ENCODE measurements at places on chromosomes 7 and 10.
A peak's percentile ranks its signal among the peaks of the same experiment; 100 is the strongest.

GRCh38 chr10:60595852-60596251 lies 182.4 kb upstream of the CDK1 start:
- no peak for DNase-seq

- no peak for DNase-seq
Observed at GRCh38 chr7:108454674-108455550, 1.3 kb downstream of the NRCAM start.

DNA sequence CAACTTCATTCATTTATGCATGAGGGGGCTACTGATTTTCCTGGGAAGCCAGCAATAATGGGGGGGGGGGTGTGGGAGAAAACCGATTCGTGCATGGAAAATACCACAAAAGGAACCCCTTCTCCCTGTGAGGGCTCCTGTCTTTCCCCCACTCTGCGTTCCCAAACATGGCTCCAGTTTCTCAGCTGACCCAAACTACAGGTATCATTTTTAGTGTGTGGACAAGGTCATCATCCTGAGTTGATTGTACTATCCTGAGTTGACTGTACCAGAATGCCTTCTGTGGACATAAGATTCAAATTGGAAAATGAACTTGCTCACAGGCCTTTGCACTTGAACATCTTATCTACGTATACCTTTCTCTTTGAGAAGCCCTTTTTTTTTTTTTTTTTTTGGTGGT lies 49.9 kb downstream of the ZRANB1 start:
- DNase-seq: no peak

GRCh38 chr10:125448596-125448995 lies 234.4 kb downstream of the TEX36 start:
- peak; percentile 57 for DNase-seq

- no peak for DNase-seq
Observed at GRCh38 chr7:94739180-94739579, 83.2 kb upstream of the SGCE start.

DNA sequence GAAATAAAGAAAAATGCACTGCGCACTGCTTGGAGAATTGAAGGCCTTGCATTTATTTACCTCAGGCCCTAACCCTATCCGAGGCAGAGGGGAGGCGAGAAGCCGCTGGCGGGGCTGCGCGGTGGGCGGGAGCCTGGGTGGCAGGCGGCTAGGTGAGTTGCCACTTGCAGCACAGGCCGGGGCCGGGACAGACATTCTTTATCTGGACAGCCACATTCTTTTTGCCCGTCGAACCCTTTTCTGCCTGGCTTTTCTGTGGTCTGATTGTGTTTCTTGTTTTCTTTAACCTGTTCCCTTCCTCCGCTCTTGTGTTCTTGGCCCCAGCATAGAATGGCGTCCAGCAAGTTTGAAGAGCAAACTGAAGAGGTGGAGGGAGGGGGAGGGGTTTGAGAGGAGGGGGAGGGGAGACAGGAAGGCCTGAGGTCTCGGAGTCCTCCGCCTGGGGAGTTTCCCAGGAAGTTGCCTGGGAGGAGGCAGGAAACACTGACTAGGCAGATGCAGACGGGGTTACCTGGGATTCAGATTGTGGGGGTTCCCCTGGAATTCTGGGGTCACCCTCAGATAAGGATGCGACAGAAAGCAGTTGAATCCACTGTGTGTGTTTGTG lies 5.1 kb downstream of the SHH start:
- no peak for DNase-seq

DNA sequence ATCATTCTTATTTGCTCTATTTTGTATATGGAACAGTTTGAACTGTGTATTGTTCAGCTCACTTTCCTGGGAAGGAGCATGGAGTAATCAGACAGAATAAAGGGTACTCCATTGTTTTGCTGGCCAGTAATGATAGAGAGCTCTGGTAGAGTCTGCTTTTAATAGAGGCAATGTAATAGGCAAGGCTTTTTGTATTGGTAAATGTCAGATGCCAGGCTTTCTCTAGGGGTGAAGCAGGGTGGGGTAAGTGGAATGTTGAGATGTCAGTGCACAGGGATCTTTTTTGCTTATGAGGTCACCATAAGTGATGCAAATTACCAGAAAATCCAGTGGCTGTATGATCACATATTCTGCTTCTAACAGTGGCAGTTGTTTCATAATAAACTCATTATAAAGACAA lies 1088.3 kb upstream of the SORCS1 start:
- no peak for DNase-seq

- peak; percentile 65 for DNase-seq
Observed at GRCh38 chr10:79179164-79179956, 110.6 kb downstream of the ZMIZ1 start.

DNA sequence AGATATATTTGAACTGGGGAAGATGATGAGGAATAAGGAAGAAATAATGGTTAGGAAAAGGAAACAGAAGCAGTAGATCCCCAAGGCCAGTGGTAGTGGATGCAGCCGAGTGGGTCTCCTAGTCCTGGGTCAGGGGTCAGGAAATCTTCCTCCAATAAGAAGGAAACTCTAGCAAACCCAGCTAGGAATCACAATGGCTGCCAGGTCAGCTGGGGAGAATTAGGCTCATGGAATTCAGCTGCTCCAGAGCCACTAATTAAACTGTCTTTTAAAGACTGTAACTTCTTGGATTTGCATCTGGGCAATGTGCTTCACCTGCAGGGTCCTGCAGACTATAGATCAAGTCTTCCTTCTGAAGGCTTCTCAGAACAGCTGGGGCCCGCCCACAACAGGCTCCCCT lies 644.4 kb downstream of the KCNMA1 start:
- DNase-seq: no peak

DNA sequence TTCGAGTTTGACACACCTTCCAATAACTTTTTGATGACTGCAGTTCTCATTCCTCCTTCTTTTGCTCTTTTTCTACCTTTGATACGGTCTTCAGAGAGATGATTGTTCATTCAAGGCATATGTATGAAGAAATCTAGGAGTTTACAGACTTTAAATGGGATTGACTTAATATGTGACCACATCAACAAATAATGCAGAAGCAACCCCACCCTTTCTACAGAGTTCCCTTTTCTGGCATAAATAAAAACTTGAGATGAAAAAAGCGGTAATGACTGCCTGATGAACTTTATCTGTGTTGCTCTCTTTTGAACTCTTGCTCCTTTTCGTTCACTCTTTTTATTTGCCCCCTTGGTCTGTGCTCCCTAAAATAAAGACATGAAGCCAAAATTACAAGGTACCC lies 161.7 kb downstream of the C7orf25 start:
- no peak for DNase-seq

GRCh38 chr7:106824458-106824857 lies 40.6 kb upstream of the PIK3CG start:
- DNase-seq: no peak

DNA sequence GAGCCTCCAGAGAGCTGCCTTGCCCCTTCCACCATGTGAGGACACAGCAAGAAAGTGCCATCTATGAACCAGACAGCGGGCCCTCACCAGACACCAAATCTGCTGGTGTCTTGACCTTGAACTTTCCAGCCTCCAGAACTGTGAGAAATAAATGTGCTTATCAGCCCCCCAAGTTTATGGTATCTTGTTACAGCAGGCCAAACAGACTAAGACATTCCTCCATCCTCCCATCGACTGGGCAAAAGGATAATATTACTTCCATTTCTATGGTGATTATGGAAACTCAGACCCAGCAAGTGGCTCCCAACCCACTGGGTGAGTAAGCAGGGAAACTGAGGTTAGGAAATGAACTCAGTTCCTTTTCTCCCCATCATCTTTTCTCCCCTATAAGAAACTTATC lies 288.4 kb downstream of the KCNMA1 start:
- no peak for DNase-seq

- no peak for DNase-seq
Observed at GRCh38 chr7:44262031-44262430, 61.3 kb downstream of the YKT6 start.

DNA sequence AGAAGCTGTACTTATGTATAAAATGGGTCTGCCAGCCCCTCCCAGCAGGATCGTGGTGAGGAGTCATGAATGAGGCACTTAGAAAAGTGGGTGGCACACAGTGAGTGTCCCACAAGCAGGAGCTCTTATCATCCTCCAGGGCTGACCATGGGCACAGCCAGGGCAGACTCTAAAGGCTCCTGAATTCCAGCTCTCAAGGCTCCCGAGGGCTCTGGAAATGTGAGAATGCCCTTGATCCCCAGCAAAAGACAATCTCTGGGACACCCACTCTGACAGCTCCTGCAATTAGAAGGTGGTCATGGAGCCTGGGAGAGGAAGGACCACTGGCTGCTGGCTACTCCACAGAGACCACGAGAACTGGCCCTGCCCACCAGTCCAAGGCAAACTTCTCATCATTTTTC lies 1.6 kb downstream of the VSTM4 start:
- DNase-seq: no peak

- peak; percentile 92 for DNase-seq
Observed at GRCh38 chr10:48506147-48506917, 98.5 kb downstream of the ARHGAP22 start.

GRCh38 chr7:30154111-30154587 lies 19.4 kb downstream of the MTURN start:
- peak; percentile 60 for DNase-seq

DNA sequence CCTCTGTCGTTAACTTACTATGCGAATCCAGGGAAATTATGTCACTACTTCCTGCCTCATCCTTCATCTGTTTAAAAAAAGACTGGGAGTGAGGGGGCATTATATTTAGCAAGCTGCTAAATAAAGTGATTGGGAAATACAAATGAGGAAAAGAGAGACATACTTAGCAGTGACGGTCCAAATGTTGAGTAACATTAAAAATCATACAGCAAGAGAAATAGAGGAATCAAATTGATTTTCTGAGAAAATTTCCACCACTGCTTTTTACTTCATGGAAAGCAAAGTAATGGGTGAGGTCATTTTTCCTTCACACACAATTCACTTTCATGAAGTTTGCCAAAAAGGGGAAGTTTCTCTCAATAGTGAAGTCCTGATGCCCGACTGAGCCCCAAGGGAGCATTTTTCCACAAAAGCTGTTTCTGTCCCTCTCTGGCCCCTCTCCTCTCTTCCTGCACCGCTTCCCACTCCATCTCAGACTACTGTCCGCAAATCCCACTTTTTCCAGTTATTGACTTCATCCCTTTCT lies 61.9 kb upstream of the ADO start:
- no peak for DNase-seq

- DNase-seq: no peak
Observed at GRCh38 chr7:33719059-33719581, 186.2 kb upstream of the BMPER start.

GRCh38 chr7:116948934-116949333 lies 4.4 kb upstream of the ST7 start:
- DNase-seq: peak; percentile 57

DNA sequence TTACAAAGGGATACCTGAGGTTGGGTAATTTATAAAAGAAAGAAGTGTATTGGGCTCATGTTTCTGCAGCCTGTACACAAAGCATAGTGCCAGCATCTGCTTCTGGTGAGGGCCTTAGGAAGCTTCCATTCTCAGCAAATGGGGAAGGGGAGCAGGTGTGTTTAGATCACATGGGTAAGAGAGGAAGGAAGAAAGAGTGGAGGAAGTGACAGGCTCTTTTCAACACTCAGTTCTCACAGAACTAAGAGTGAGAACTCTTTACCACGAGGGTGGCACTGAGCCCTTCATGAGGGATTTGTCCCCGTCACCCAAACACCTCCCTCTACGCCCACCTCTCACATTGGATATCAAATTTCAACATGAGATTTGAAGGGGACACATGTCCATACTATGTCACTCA lies 506 bp upstream of the FAM170B start:
- DNase-seq: no peak

GRCh38 chr10:1360558-1361164 lies 304.5 kb downstream of the WDR37 start:
- DNase-seq: no peak

DNA sequence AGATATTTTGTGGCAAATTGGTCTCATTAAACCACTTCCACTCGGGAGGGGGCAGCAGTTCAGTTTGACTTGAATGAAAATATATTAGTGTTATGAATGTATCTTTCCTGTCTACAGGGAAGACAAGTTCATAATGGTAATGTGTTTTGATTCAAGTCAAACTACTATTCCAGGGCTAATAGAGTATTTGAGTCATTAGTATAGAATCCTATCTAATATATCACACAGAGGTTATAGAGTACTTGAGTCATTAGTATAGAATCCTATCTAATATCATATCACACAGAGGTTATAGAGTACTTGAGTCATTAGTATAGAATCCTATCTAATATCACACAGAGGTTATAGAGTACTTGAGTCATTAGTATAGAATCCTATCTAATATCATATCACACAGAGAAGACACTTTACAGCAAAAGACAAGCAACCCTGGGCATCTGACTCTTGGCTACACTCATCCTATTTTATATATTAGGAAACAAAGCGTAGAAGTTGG lies 199.7 kb upstream of the MAGI2 start:
- no peak for DNase-seq

DNA sequence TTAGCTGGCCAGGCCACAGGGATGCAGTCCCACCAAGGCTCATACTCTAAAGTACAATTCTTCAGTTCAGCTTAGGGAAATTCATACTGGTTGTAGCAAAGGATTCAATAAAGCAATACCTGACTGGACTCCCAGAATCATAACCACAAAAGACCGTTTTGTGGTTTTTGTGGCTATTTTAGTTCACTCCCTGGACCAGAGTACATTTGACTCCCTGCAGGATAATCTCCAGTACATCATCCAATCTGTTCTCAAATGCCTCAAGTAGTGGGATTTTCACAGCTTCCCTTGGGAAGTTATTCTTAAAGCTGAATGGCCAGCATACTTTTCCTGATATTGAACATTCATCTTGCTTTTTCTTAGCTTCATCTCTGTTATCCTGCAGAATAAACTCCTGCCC lies 29.3 kb upstream of the YAE1 start:
- DNase-seq: no peak

DNA sequence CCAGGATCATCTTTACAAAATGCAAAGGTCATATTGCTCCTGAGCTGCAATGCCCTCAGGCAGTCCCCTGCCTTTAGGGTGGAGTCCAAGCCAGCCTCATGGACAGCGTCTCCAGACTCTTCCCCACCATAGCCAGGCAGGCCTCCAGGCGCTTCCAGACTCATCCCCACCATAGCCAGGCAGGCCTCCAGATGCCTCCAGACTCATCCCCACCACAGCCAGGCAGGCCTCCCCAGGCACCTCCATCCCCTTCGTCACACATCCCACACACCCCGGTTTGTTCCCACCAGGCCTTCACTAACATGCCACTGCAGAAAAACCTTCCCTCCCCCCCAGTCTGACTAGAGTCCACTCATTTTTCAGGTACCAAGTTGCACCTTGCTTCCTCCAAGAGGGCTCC lies 70.1 kb downstream of the PTPRN2 start:
- DNase-seq: no peak

GRCh38 chr7:50352282-50352681 lies 47.8 kb downstream of the IKZF1 start:
- no peak for DNase-seq

DNA sequence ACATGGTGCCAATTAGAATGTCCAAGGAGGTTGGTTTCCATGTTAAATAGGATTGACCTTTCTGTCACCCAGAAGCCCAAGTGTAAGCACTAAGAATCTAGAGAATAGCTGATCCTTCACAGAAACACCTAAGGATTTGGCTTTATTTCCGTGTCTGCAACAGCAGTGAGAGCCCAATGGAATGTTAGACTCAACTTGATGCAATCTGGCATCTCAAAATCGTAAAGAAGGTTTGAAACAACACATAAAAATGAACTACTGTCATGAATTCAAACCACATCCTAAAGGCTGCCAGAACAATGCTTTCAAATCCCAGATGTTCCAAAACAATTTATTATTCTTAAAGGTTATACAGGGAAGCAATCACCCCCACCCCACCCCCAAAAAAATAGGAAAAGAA lies 18.6 kb downstream of the PPP1R3C start:
- DNase-seq: no peak
